ENCODE measurements at places on chromosomes 3 and 15.

- DNase-seq = no peak
These were observed 16.5 kb downstream of the SEMA3G start for GRCh38 chr3:52428151-52429005.

DNA sequence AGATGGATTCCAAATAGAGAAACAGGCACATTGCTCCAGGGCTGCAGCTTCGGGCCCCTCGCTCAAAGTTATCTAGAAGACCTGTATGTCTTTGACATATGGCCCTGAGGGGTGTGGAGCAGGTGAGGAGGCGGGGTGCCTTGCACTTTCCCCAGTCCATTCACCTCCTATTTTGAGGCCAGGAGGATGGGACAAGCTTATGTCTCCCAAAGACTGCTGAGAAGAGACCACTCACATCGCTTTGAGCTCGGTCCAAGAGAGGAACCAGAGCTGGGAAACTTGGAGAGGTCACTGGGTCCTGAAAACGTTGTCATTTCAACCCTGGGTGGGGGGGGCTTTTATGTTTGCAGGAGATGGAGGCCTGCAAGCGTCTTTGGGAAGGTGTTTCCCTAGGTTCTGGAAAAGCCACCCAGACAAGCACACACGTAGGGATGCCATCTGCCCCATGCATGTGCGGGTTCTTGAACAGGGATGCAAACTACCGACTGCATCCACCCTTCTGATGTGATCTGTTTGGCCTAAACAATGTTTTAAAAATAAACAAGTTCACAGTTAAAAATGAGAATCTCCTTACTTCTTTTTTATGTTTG is 33.7 kb upstream of the SYNM start:
- no peak for DNase-seq

DNA sequence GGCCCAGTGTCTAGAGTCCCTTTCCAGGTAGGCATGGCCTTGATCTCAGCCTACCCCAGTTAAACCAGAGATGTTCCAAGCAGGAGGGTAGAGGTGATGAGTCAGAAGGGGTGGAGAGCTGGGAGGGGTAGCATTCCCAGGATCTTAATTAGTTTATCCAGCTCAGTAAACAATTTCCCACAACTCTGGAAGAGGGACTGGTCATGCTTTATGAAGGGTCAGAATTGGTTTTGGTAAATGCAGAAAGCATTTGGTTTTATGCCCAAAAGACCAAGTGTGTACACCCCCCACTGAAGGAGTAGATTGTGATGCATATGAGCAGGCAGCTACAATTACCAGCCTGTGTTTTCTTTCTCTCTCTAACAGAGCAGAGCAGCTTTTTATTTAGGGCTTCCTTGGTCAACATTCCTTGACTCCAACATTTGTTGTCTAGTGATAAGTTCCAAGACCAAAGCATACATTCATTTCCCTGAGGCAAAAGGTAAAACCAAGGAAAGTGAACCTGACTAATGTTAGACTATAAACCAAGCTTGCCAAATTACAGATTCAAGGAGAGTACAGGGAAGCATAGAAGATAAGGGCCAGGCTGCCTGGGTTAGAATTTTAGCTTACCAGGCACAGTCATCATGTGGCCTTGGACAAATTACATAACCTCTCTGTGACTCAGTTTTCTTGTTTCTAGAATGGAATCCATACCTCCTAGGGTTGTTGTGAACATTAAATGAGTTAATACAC is 17.6 kb downstream of the EXOSC7 start:
- DNase-seq = no peak

GRCh38 chr3:11547498-11547897 is 96.2 kb downstream of the VGLL4 start:
- DNase-seq = no peak

GRCh38 chr3:64207289-64208080 is 17.8 kb downstream of the PRICKLE2 start:
- no peak for DNase-seq

DNA sequence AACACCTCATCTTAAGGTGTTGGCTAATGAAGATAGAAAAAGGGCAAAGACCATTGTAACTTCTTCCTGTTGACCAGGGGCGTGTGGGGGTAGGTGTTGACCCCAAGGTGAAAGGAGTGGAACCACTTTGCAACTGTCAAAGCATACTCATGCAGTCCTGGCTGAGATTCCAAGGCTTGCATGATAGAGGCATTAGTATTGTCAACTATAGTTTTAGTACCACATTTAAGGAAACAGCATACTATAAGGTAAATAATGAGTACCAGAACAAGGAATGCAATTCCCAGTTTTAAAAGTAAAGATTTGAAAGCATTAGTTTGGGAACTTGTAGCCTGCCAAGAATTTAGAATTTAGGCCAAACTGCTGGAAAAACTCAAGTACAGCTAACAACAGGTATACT is 27.8 kb upstream of the ADGRG7 start:
- DNase-seq = no peak
